B cell (primary cell): ENCODE measurements at places on chromosomes 4 and X. TPM values are rescaled to one million over a fixed set of nuclear protein-coding genes. Genes with fewer than 3 reads are reported as not detected.

Gene PAK3
- total RNA-seq, result 0.17 TPM in 1 of 2 replicates, not detected in the other

Gene MAGEB4
- total RNA-seq, result not detected in 2 replicates

Gene SHOX
- total RNA-seq, result not detected in 2 replicates

Gene ADH1B
- total RNA-seq, result not detected in 2 replicates
